ENCODE measurements at places on chromosomes 1 and 21.

- no peak for DNase-seq
These were observed 21.6 kb downstream of the FAM151A start for GRCh38 chr1:54601730-54602129.

- peak; percentile 46 for DNase-seq
These were observed 14.6 kb upstream of the PRMT2 start for GRCh38 chr21:46620846-46621245.

GRCh38 chr1:212781225-212781624 is 10.4 kb downstream of the NSL1 start:
- no peak for DNase-seq

GRCh38 chr21:28548291-28548690 is 444.4 kb downstream of the LTN1 start:
- DNase-seq: no peak

DNA sequence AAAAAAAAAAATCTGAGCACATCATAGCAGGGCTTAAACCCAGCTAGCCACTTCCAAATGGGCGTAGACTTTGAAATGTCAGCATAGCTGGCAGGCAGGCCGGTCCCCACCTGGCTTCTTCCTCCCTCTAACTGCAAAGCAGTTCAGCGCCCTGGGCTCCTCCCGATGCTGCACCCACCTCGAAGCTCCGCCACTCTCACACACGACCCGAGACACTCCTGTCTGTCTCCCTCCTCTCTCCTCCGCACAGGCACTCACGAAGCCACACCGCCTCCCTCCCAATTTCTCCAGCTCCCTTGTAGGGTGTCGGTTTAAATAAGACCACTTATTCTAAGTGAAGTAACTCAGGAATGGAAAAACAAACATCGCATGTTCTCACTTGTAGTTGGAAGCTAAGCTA is 301.3 kb downstream of the NPHP4 start:
- DNase-seq: no peak

DNA sequence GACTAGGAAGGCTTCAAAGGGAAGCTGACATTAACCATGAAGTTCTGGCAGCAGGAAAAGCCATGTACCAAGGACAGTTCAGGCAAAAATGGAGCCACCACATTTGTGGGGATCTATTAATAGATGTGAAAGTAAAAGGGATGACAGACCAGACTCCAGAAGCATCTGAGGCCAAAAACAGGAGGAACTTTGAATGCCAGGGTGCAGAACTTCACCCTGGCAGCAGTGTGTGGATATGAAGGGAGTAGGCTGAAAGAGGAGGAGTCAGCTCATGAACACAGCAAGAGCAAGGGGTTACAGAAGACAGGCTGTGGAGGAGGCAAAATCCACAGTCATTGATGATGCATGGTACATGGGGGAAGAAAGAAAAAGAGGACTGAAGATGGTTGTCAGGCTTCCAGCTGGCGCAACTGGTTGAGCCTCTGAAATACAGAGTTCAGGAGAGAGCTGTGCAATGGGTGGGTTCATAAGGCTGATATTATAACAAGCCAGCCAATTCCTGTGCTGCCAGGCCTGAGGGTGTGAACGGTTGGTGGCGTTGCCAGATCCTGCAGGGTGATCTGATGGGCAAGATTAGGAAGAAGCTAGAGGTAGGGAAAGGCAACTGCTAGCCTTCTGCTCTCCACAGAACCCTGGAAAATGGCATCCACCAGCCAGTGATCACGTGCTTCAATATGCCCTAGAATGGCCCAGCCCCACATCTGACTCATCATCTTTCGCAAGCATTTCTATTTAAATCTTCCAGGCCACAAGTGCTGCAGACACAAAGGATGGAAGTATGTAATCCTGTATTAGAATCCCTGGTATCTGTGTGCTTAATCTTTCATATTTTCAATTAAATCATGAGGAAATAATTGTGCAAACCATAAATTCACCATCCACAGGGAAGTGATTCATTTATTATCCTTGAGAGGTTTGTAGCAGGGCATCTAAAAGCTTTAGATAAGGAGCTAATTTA is 81.9 kb downstream of the SLC25A24 start:
- DNase-seq: peak; percentile 55

- DNase-seq: no peak
These were observed 403.2 kb upstream of the B3GALT2 start for GRCh38 chr1:193589597-193590040.

All from aorta (tissue), 5 donors.